ENCODE measurements at places on chromosomes 3 and 15. TPM values are rescaled to one million over a fixed set of nuclear protein-coding genes. Genes with fewer than 3 reads are reported as not detected.
A peak's percentile ranks its signal among the peaks of the same experiment; 100 is the strongest.

GRCh38 chr15:63453186-63453905 lies 51.0 kb upstream of the USP3 start:
- no peak for DNase-seq

DNA sequence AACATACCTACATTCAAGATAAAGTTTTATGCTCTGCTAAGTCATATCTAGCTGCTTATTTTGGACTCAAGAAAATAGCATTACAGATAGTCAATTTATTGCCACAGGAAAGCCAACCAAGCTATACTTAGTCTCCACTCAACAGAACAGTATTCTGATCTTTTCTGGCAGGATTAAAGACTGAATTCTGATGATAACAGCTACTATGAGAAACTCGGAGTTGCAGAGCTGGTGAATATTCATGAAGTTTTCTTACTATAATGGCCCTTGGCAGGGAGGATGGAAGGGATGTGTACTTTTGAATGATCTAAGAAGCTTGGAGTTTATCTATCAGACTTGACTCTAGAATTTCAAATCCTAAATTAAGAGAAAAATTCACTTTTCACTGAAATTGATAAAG lies 237.7 kb downstream of the CTNNB1 start:
- no peak for DNase-seq

- no peak for DNase-seq
Observed at GRCh38 chr3:5186858-5187155, 700 bp upstream of the EDEM1 start.

GRCh38 chr3:58104712-58105111 lies 96.5 kb downstream of the FLNB start:
- no peak for DNase-seq

GRCh38 chr3:111392894-111393398 lies 149.1 kb upstream of the CD96 start:
- DNase-seq: peak; percentile 12

DNA sequence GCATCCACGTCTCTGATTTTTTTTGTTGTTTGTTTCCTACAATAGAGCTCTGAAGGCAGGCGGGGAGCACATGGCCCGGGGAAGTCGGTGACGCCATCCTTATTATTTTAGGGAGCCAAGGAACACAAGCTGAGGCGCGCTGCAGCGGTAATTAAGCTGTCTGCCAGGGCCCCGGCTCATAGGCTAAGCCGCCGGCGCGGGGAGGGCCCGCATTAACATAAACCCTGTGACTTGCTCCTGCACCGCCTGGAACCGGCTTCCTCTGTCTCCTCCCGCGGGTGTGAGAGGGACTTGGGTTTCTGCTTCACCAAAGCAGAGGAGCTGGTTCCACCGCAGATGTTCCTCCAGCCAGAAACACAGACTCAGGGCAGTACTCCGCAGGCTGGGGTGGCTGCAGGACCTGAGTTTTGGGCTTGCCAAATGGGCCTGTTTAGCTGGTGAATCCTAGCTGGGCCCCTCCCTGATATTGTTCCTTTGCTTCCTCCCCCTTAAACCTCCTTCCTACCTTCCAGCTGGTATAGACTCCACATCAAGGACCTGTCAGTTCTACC lies 25.3 kb downstream of the ANP32A start:
- no peak for DNase-seq

DNA sequence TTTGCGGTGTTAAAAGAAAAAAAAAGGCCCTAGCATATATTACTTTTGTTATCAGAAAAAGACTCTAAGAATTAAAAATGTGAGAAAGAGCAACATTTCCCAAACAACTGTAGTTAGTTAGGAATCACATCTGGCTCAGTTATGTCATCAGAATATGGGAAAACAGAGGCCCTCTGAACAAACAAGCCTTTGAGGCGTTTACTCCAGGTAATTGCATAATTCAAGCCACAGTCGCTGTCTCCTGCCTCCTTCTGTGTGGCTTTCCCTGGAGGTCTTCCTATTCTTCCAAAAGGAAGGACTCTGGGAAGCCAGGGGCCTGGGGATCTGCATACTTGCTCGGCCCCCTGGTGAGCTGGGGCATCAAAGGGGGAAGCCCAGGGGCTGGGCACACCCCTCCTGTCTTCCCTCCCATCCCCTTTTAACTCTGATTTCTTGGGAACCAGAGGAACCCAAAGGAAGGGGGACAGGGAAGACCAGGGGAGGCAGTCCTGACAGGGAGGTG lies 3.7 kb upstream of the FAM107A start:
- no peak for DNase-seq

GRCh38 chr3:110362751-110363150 lies 708.9 kb upstream of the NECTIN3 start:
- no peak for DNase-seq

DNA sequence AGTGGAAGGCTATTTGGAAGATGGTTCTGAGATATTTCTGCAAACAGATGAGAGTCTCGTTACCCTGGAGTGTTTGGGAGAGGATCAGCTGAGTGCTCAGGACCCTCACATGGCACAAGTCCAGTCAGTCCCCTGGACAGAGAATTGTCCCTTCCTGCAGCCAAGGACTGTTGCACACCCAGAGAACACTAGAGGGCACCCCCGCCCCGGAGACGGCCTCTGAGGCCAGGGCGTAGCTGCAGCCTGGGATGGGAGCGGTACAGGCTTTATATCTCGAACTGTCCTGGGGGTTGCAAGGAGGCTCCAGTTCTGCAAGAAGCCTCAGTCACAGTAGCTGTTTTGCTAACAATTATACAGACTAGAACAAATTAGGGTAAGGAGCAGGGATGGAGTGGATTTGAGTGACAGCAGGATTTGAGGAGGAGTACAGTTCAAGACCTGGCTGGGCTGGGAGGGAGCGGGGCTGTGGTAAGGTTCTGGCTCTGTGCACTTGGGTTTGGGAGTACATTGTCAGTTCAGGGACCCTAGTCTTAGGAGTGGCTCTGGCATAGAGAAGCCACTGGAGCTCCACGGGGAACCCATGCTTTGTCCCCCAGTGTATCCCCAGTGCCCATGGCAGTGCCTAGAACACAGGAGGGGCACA lies 67.6 kb upstream of the HACD2 start:
- peak; percentile 18 for DNase-seq

DNA sequence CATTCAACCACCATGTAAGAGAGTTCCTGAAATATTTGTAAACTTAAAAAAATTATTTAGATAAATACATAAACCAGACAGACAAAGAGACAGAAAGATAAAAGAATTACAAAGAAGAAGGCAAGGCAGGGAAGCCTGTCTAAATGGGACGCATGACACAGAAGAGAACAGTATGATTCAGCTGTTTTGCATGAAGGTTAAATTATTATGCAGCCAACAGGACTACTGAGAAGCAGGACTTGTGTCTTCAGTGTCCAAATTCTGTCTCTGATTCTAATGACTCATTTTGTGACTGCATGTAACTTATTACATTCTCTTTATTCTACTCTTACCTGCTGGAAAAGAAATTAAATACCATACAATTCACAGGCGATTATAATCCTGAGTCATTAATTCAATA lies 340.4 kb upstream of the KCNMB2 start:
- DNase-seq: no peak

DNA sequence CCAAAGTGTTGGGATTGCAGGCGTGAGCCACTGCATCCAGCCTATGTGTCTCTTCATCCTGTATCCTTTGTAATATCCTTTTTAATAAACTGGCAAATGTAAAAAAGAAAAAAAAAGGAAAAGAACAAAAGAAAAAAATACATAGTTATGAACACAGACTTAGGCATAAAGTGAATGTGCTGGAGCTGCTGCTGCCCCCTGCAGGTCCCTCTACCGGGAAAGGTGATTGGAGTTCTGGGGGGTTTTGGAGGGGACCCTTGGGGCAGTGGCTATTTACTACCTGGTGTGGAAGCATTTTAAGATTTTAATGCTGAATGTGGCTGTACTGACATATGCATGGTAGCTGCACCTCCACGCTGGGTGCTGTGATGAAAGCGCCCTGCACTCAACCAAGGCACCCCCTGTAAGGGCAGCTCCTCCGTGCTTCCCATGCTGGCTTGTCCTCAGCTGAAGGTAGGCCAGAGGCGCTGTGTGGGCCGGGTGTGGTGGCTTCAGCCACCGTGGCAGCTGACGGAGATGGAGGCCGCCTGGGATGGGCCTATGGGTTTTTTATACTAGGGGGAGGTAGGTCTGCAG lies 49.9 kb downstream of the RPLP1 start:
- DNase-seq: no peak

DNA sequence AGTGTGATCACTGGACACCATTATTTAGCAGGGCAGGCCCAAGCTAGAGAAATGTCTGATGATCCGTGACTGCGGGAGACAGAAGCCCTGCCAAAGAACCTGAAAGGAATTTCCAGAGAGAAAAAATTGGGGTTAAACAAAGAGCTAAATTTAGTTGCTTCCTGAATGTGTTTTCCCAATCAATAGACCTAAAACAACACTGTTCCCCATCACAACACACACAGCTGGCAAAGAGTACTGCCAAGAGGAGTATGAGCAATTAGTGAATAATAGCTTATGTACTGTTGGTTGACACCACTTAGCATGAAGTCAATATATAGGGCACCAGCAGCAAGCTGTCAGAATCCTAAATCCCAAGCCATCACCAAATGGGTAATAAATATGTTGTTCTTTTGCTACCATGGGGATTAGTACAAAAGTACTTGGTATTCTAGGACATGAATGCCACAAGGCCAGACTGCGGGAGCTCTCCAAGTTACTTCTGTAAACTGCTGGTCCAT lies 35.7 kb downstream of the CLK3 start:
- DNase-seq: no peak

GRCh38 chr3:180528843-180529242 lies 73.1 kb upstream of the TTC14 start:
- no peak for DNase-seq

DNA sequence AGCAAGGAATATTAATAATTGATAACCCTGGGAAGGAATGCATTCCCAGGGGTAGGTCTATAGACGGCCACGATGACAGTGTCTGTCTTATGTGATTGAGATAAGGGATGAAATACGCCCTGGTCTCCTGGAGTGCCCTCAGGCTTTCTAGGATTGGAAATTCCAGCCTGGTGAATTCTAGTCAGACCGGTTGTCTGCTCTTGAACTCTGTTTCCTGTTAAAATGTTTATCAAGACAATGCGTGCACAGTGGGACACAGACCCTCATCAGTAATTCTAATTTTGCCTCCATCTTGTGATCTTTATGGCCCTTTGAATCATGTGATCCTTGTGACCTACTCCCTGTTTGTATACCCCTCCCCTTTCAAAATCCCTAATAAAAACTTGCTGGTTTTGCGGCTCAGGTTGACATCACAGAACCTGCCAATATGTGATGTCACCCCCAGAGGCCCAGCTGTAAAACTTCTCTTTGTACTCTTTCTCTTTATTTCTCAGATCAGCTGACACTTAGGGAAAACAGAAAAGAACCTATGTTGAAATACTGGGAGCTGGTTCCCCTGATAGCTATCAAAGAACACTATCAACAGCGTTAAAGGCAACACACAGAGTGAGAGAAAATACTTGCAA lies 183.3 kb downstream of the PDE8A start:
- DNase-seq: no peak

DNA sequence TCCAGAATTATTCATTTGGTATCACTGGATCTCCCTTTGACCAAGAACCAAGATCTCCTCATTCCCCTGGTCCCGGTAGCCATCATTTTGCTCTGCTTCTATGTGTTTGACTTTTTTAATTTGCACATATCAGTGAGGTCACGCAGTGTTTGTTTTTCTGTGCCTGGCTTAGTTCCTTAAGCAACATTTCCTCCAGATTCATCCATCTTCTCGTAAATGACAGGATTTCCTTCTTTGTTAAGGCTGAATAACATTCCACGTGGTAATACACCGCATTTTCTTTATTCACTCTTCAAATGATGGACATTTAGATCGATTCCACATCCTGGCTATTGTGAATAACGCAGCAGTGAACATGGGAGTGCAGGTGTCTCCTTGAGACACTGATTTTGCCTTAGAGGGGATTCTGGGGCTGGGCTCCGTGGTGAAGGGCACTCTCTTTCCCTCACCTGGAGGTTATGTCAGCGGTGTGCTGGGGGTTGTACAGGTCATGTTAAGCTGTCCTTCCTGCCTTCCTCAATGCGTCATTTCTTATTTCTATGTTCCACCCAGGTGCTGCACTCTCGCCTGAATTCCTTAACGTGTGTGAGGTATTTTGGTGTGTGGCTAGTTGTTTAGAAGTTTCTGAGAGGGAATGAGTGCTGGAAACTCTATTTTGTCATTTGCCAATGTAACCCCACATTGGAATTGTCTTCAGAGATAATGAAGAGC lies 212.2 kb downstream of the LPP start:
- DNase-seq: no peak

- peak; percentile 16 for DNase-seq
Observed at GRCh38 chr15:96053031-96053780, 277.3 kb upstream of the NR2F2 start.

DNA sequence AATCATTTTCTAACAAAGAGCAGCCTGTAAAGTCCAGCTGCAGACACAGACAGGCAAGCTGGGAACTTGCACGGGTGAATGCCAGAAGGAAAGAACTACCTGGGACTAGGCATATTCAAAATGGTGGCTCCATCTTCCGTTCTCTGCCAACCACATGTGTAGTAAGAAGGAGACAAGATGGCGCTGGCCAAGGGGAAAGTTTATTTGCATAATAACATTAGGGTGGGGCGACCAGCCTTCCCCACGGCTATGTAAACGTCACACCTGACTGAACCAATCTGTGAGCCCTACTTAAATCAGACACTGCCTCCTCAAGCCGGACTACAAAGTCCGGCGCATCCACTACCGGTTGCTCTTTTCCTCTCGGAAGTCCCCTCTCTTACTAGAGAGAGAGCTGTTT lies 130.8 kb downstream of the SNRK start:
- DNase-seq: no peak

GRCh38 chr15:25717457-25718168 lies 145.5 kb downstream of the ATP10A start:
- DNase-seq: no peak

DNA sequence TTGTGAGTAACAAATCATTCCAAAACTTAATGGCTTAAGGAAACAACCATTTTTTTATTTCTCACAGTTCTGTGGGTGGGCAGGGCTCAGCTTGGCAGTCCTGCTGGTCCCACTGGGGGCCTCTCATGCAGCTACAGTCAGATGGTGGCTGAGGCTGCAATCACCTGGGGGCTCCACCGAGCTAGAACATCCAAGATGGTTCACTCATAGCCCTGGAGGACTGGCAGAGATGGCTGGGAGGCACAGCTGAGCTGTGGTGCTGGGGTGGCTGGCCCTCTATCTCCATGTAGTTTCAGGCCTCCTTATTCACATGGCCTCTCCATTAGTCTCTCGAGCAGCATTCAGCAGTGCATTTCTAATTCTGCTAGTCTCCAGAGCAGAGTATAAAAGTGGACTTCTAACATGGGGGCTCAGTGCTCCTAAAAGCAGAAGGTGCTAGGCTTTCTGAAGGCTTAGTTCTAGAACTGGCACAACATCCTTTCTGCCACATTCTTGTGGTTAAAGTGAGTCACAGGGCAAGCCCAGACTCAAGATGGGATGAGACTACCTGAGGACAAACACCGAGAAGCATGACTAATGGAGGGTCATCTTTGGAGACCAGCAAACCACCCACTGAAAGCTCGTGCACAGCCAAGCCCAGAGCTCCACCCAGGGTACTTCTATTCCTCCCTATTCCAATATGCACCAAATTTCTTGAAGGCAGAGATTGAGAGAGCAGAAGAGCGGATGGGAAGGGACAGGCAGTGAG lies 6.3 kb downstream of the CAV3 start:
- peak; percentile 85 for DNase-seq

- DNase-seq: no peak
Observed at GRCh38 chr3:10474847-10475246, 30.5 kb downstream of the ATP2B2 start.

Gene BBX
- total RNA-seq: 55.6 TPM

Gene UNC13C
- total RNA-seq: not detected

Gene CYP8B1
- total RNA-seq: 0.12 TPM

Gene PLAAT1
- not detected for total RNA-seq

Gene SAXO2
- 5.7 TPM for total RNA-seq
